ENCODE measurements at places on chromosomes 6 and 20. TPM values are rescaled to one million over a fixed set of nuclear protein-coding genes. Genes with fewer than 3 reads are reported as not detected.

Gene MAPK13
- 47.1 TPM for polyA plus RNA-seq

Gene HSPA12B
- polyA plus RNA-seq: not detected

Gene PRRT1
- not detected for polyA plus RNA-seq

Gene DSP
- 3.2 TPM for polyA plus RNA-seq

Gene MLN
- polyA plus RNA-seq: not detected

Gene VSTM2L
- not detected for polyA plus RNA-seq

Gene CCN2
- polyA plus RNA-seq: not detected

Gene HCRTR2
- polyA plus RNA-seq: not detected

Gene FILIP1
- not detected for polyA plus RNA-seq

Gene CEP250
- 23.1 TPM for polyA plus RNA-seq

Gene FNDC1
- polyA plus RNA-seq: not detected

Gene PSMG4
- polyA plus RNA-seq: 43.5 TPM

Gene SUMO4
- 0.79 TPM for polyA plus RNA-seq

Gene ZBTB12
- not detected for polyA plus RNA-seq

Gene ARFGEF3
- not detected for polyA plus RNA-seq

Gene CCN6
- not detected for polyA plus RNA-seq

Gene AGER
- polyA plus RNA-seq: 0.58 TPM

Gene VIP
- polyA plus RNA-seq: not detected

All from IgD-negative memory B cell (primary cell).